ENCODE measurements at places on chromosomes 5 and 9. TPM values are rescaled to one million over a fixed set of nuclear protein-coding genes. Genes with fewer than 3 reads are reported as not detected.

DNA sequence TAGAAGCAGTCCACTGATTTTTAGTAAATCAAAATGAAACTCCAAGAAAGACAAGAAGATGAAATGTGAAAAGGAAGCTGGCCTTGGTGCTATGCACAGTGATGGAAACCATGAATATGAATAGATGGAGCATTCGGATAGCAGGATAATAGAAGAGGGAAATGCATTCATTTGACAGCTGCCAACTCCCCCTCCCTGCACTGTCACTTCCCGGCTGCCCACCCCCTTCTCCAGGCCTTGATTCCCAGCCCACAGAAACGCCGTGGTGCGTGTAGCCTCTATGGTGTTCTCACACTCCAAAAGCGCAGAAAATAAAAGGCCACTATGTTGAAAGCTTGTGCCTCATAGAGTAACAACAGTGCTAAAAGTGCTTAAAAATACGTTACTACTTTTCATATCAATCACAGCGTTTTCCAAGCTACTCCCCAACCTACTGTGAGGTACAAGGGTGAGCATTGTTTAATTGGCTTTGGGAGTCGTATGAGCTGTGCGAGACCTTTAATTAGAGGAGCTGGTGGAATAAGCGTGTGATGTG is 26.1 kb upstream of the IFNK start:
- no peaks in the 10 kb centered on the region for H3K36me3 ChIP-seq
- no peaks in the 10 kb centered on the region for H3K27me3 ChIP-seq
- no peak overlapping the region for H3K4me3 ChIP-seq
- H3K27ac ChIP-seq: no peak overlapping the region

GRCh38 chr5:153084511-153084910 is 406.0 kb upstream of the GRIA1 start:
- no peak overlapping the region for H3K27ac ChIP-seq
- H3K27me3 ChIP-seq: no peaks in the 10 kb centered on the region
- no peaks in the 10 kb centered on the region for H3K36me3 ChIP-seq
- no peaks in the 10 kb centered on the region for H3K4me1 ChIP-seq
- DNase-seq: no peak
- H3K4me3 ChIP-seq: no peak overlapping the region

- no peak overlapping the region for H3K4me3 ChIP-seq
- no peaks in the 10 kb centered on the region for H3K27me3 ChIP-seq
- no peak overlapping the region for H3K27ac ChIP-seq
- DNase-seq: no peak
- H3K36me3 ChIP-seq: no peaks in the 10 kb centered on the region
- peaks cover 50% of the 10 kb centered on the region for H3K4me1 ChIP-seq
These were observed 328.6 kb downstream of the ENC1 start for GRCh38 chr5:74311961-74312360.

Gene ENDOG
- 11.6 TPM for total RNA-seq

DNA sequence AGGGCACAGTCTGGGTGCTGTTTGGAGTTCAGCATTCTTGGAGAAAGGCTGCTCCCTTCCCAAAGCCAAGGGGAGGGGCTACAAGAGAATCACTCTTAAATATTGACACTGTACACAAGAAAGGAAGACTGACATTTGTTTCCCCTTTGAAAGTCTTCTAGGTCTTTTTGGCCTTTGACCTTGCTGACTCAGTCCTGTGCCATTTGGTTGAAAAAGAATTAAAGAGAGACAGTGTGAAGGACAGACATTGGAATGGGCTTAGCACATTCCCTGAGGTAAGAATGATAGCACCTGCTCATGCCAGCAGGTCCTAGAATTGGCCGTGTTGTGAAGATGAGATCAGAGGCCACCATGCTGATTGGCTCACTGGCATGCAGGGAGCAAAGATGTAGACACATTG is 271.4 kb upstream of the ZNF608 start:
- no peak overlapping the region for H3K27ac ChIP-seq
- H3K4me3 ChIP-seq: no peak overlapping the region
- DNase-seq: no peak
- H3K27me3 ChIP-seq: no peaks in the 10 kb centered on the region
- H3K36me3 ChIP-seq: no peaks in the 10 kb centered on the region
- no peaks in the 10 kb centered on the region for H3K4me1 ChIP-seq

Gene SLC1A3
- 2.5 TPM for total RNA-seq

GRCh38 chr5:67475489-67475888 is 278.9 kb upstream of the CD180 start:
- peak overlapping the region; percentile 52 for H3K4me3 ChIP-seq
- 0 out of 2 replicates have a peak, but pooled peaks cover 3% of the 10 kb centered on the region for H3K4me1 ChIP-seq
- no peak overlapping the region for H3K27ac ChIP-seq
- peak; percentile 7 for DNase-seq

DNA sequence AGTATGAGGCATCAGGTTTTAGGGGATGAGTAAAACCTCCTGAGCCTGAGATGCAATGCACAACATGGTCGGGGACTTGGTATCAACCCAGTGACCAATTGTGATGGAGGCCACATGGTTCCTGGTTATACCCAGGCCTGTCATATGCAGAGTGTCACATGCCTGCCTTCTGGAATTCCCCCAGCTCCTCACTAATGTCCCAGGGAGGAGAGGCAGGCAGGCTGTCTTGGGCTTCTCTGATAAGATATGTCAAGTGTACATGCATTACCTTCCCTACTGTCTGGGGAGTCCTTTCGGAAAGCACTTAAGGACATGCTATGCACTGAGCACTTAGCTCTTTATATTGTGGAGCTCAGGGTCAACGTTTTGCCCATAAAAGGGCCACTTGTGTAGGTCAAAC is 14.2 kb upstream of the PALM2AKAP2 start:
- no peaks in the 10 kb centered on the region for H3K36me3 ChIP-seq
- DNase-seq: no peak
- H3K4me1 ChIP-seq: peaks cover 33% of the 10 kb centered on the region
- H3K27ac ChIP-seq: peak overlapping the region; percentile 55
- H3K27me3 ChIP-seq: no peaks in the 10 kb centered on the region

GRCh38 chr9:137114613-137115393 is at the start of gene DPP7:
DPP7 (minus strand) TSS chr9:137114733; CDS start chr9:137114713, 20 bp downstream.
- H3K27ac ChIP-seq: no peak within 1 kb of the TSS
- no peaks in the 10 kb centered on the region for H3K27me3 ChIP-seq

DNA sequence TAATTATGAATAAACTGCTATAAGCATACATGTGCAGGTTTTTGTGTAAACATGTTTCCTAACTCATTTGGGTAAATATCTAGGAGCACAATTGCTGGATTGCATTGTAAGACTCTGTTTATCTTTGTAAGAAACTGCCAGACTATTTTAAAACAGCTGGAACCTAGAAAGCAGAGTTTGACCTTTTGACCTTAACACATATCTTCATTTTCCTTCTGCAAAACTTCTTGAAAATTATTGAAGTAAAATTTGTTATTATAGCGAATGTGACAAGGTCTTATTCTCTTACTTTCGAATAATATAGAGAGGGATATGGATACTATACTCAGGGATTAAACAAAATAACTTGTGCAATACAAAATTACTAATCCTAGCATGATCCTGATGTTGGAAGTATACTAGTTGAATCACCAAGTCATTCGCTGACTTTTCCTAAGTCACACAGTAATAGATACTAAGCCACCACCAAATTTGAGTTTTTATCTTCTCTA is 3.2 kb upstream of the ANXA1 start:
- peak overlapping the region; percentile 99 for H3K27ac ChIP-seq
- DNase-seq: peak; percentile 83

- H3K4me3 ChIP-seq: no peak overlapping the region
- no peak for DNase-seq
- no peaks in the 10 kb centered on the region for H3K27me3 ChIP-seq
- no peak overlapping the region for H3K27ac ChIP-seq
- peaks cover 35% of the 10 kb centered on the region for H3K4me1 ChIP-seq
- no peaks in the 10 kb centered on the region for H3K36me3 ChIP-seq
These were observed 134.9 kb downstream of the SLIT3 start for GRCh38 chr5:169166078-169166477.

DNA sequence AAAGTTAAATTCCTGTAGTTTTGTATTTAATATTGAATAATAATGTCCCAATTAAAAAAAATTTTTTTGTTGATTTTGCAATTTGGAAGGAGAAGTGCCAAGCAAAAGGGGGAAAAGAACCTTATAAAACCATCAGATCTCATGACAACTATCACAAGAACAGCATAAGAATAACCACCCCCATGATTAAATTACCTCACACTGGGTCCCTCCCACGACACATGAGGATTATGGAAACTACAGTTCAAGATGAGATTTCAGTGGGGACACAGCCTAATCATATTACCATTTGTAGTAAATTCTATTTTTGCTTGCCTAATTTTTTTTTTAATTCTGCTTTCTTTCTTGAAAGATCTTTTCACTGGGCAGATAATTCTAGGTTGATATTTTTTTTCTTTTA is 33.4 kb upstream of the FCHO2 start:
- no peaks in the 10 kb centered on the region for H3K27me3 ChIP-seq
- H3K4me1 ChIP-seq: no peaks in the 10 kb centered on the region
- H3K36me3 ChIP-seq: no peaks in the 10 kb centered on the region
- H3K4me3 ChIP-seq: no peak overlapping the region

Gene PSMB7
- total RNA-seq: 202 TPM

DNA sequence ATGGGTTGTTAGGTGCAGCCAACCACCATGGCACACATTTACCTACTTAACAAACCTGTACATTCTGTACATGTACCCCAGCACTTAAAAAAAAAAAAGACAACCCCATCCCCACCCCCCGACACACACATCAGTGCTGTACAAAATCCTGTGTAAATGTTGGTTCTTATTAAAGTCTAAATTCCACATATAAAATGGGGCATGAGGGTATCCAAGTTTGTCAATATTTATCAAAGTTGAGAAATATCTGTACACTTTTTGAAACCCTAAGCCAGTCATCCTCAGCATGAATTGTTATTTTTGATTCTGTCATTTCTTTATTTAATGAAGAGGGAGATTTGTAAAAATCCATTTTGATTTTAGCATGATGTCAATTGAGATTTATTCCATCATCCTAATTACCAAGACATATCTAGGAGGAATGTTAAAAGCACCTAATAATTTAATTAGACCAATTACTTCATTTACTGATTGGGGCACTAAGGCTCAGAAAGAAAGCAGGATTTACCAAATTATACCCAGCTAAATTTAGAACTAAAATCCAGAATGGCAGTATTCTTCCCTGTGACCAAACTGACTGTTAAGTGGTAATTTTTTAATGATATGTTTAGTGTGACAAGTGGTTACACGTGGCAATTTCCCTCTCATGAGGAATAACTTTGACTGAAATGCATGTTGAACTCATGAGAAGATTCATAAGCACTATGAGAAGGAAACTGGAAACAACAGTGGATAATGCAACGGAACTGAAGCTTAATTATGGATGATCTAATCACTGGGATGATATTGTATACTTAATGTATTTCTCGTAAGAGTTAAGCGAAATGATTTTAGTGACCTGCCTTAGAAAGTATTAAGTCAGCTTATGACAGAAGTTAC is 195.9 kb downstream of the SGCD start:
- no peaks in the 10 kb centered on the region for H3K36me3 ChIP-seq
- H3K27me3 ChIP-seq: no peaks in the 10 kb centered on the region

GRCh38 chr5:80479713-80480112 is 8.2 kb upstream of the FAM151B start:
- H3K4me1 ChIP-seq: no peaks in the 10 kb centered on the region
- H3K27ac ChIP-seq: no peak overlapping the region
- H3K27me3 ChIP-seq: no peaks in the 10 kb centered on the region
- H3K36me3 ChIP-seq: peaks cover 26% of the 10 kb centered on the region
- no peak for DNase-seq
- no peak overlapping the region for H3K4me3 ChIP-seq

Gene SMIM33
- total RNA-seq: not detected

DNA sequence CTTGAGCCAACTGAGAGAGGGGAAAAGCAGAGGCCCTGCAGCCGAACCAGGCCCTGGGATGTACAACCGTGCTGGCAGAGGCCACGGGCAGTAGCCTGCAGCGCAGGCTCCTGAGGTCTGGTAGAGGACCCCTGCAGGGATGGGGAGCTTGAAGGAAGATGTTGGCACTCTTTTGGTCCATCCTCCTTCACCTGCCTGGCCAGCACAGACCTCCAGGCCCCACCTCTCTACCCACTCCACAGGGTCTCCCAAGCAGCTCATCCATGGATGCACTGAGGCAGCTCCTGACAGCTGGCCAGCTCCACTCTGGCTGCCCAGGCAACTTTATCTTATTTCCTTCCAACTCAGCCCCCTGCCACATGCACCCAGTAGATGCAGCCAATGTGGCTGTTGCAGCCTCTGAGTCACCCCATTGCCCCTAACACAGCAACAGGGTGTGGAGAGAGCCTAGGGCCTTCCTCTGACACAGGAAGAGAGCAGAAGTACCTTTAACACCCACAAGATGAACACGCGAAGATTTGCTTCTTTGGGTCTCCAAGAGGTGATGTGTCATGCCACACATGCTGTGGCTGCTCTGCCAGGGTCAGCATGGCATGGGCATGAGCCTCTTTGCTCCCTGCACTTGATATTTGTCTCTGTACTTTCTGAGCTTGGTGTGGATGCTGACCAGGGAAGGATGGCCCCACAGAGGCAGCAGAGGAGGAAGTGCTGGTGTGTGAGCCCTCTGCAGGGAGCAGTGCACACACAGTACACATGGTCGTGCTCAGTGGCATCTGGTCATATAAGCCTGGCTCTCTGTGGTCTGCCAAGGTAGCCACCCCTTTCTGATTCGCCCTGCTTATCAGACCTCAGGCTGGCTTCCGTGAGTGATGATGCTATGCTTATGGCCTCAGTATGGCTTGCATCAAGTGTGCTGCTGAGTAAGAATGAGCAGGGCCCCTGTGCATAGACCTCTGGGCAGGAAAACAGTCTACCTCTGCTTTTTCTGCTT is 117.2 kb downstream of the NRG2 start:
- H3K4me3 ChIP-seq: no peak overlapping the region
- no peak overlapping the region for H3K27ac ChIP-seq
- no peaks in the 10 kb centered on the region for H3K4me1 ChIP-seq
- H3K27me3 ChIP-seq: peaks cover 66% of the 10 kb centered on the region
- no peaks in the 10 kb centered on the region for H3K36me3 ChIP-seq
- no peak for DNase-seq

- peaks cover 26% of the 10 kb centered on the region for H3K4me1 ChIP-seq
- no peaks in the 10 kb centered on the region for H3K36me3 ChIP-seq
- DNase-seq: peak; percentile 80
- no peak overlapping the region for H3K27ac ChIP-seq
These were observed 22.2 kb downstream of the COL27A1 start for GRCh38 chr9:114177423-114178064.

Gene ARL14EPL
- total RNA-seq: not detected

All from GM23248 (cell line).